ENCODE measurements at places on chromosomes 12 and 14.

DNA sequence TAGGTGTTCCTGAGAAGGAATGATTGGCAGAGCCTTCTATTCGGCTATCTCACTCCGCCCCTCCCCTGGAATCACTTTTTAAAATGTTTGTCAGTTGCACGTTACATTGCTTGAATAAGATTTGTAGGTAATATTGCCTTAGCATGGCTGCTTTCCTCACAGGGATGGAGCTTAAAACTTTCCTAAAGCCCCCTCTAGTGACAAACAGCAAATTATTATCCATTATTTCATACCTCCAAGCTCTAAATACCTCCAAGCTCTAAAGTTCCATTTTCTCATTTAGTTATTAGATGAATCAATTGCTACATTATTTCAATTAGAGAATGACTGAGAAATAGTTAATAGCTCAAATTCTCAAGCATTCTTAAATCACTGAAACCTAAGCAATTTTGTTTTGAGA, 5.1 kb upstream of the SPATA7 start:
- DNase-seq = no peak

DNA sequence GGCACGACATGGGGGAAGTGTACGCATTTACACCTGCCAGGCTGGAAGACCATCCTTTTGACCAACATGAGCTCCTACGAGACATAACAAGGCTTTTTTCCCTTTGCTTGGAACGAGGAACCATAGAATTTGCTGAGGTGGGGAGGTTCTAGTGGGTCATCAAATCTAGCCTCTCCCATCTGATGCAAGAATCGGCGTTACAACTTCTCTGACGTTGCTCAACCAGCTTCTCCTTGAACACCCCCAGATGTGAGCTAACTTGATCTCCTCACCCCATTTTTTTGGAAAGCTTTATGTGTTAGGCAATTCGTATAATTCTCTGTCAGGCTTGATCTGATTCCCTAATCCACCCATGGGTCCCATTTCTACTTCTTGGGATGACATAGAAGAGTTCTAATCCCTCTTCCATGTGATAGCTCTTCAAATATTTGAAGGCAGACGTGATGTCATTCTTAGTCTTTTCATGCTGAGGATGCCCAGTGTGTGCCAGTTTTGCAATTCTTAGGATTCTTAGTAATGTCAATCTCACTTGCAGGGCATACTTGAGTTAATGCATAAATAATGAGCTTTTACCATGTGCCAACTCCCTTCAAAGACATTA, 163.6 kb upstream of the PARP11 start:
- no peak for DNase-seq

GRCh38 chr14:75967866-75968265, 13.9 kb downstream of the TGFB3 start:
- no peak for DNase-seq

GRCh38 chr12:119417440-119417839, 82.9 kb downstream of the CCDC60 start:
- DNase-seq = no peak

GRCh38 chr14:22802860-22803686, 12.2 kb downstream of the SLC7A7 start:
- no peak for DNase-seq

DNA sequence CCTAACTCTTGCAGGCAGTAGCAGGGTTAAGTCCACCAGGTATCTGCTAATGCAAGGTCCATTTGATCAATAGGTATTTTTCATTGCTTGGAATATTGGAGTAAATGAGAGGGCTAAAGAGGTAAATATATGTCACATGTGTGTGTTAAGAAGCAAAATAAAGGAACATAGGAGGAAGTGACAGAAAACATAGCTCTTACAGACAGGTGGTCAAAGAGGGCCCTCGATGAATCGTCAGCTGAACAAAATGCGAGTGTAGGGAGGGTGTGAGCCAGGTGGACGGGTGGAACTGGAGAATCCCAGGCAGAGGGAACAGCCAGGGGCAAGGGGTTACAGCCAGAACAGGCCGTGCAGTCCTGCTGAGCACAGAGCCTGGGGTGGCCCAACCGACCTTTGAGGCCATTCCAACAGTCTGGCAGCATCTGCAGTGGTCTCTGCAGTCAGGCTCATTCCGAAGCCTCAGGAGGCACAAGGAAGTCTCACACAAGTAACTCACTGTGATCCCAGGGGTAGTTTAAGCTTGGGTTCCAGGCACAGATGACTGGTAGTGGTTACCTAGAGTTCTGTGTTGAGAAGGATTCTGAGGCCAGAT, 43.2 kb downstream of the CCDC88C start:
- DNase-seq = peak; percentile 11

- DNase-seq = no peak
Measured at GRCh38 chr12:98110536-98110935, 404.9 kb upstream of the TMPO start.

DNA sequence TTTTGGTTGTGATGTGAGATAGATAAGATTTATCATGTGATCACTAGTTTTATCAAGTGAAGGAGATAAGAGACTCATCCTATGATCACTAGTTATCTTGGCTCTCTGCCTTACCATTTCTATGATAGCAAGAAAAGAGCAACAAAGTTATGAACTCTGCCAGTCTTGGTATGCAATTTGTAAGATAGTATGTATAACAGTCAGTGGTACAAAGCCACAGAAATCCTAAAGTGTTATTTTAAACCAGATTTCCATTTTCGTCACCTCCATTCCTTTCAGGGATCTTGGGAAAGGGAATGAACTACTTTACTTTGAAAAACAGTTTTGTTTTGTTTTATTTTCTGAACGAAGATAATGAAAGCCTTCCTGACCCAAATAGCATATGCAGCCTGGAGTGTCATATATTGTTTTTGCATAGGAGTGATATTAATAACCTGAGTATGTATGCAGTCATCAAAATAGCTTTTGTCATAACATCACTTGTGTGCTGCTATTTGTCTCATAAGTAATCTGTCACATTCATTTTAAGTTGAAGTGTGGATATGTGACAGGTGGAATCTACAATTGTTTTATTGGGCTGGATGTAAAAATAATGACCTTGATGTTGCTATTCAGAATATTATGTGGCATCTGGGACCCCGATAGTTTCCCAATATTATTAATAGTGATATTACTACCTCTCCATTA, 35.0 kb downstream of the FLRT2 start:
- DNase-seq = no peak

DNA sequence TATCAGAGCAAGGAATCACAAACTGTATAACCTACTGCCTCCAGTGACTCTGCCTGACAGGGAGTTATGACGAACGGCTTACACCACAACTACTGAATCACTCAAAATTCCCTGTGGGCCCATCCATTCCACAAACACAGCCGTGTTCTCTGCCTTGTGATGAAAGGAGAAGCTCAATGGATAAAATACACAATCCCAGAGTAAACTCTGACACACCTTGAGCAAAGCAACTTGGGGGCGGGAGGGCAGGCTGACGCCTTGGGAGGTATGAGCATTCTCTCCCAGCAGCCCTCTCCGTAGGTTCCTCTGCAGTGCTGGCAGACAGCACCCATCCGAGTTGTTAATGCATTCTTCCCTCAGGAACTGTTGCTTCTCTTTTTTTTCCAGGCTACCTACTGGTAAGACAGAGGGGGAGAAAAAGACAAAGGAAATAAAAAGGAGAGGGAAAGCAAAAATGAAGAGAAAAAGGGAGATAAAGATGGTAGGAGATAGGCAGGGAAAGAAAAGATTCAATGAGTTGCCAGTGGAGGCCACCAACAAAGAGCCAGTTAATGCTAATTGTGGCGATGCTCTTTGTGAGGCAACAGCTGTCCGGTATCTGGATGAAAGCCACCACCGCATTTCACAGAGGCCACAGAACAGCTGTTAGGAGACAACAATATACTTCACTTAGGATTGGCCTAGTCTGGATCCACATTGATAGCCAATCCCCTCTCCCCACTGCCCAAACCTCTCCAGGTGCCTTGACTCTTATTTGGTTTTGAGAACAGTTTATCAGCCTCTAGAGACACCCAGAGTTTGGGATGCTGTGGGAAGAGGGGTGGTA, 4.7 kb upstream of the DIO2 start:
- peak; percentile 63 for DNase-seq

- no peak for DNase-seq
Measured at GRCh38 chr12:99767809-99768208, 120.3 kb downstream of the GARIN6 start.

DNA sequence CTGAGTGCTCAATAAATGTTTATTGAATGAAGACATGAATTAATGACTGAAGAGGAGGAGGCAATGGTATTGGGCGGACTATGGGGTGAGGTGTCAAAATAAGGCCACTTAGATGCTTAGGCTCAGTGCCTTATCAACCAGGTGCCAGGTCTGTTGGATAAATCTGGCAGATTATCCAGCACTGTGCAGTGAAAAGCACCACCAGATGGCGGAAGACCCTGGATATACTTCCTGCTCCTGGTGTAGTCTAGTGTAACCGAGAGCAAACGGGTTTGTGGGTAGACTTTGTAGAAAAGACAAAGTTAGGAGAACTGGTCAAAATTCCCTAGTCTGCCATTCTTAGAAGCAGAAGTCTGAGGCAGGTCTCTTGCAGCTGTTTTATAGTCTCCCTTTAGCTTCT, 306.3 kb downstream of the ATP23 start:
- no peak for DNase-seq

DNA sequence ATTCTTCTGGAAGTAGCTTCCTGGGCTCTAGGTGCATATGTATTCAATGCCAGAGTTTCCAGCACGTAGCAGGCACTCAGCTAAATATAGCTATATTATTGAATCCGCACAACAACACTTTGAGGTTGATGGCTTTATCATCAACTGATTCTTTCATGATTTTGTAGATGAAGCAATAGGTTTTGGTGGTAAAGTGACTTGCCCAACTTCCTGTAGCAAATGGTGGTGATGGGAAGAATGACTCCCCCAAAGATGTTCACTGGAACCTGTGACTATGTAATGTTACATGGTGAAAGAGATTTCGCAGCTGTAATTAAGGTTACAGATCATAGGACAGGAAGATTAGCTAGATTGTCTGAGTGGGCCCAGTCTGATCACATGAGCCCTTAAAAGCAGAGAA, 3.2 kb downstream of the TDRD9 start:
- no peak for DNase-seq

- DNase-seq = no peak
Measured at GRCh38 chr12:127546721-127547505, 720.1 kb upstream of the TMEM132C start.

- DNase-seq = no peak
Measured at GRCh38 chr12:26807292-26807691, 25.7 kb downstream of the ITPR2 start.

Data from Right ventricle myocardium inferior (tissue), 1 donor.